ENCODE measurements at places on chromosomes 11 and 22.
A peak's percentile ranks its signal among the peaks of the same experiment; 100 is the strongest.

DNA sequence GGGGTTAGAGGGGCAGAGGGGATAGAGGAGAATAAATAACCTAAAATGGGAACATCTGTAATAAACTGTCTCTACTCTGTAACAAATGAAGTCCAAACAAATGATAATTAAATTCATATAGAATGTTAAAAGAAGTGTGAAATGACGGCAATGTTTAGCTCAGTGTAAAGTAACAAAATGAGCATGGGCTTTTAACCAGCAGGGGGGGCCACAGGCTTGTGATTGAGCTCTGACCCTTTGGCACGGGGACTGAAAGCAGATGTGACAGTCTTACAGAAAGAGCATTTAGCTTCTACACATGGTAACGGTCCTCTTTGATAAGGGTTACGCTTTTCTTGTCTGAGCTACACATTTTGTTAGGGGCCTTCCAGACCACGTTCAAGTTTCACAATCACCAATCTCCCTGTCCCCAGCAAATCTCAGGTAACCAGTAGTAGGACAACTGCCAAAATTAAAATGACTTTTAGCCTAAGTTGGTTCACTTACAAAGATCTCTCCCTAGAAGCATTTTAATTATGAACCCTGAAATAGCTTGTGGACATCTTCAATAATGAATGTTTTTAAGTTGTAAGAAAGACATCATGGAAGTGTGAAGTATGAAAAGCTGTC is 262.5 kb downstream of the DCDC1 start:
- DNase-seq = peak; percentile 91

DNA sequence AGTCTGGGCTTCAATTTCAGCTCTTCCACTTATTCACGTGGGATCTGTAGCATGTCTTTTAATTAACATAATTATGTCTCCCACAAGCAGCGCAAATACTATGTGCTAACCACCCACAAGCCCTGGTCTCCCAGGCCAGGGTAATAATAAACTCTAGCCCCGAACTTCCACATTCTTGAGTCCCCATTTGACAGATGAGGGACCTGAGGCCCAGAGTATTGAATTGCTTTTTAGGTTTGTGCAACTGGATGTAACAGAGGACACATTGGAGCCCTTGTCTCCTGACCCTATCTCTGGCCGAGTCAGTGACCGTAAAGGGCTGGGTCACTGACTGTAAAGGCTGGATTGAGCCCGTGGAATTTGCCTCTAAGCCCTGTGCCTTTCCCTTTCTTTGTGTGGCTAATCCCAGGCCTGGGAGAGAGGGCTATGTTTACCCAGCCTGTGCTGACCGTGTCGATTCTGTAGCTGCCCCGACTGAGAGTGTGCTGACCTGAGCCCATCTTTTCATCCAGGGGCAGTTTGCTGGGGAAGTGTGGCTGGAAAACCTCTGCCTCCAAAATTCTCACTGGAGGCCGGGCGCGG is 3.9 kb downstream of the CRYBB2 start:
- no peak for DNase-seq

- no peak for DNase-seq
These were observed 4.0 kb upstream of the OR56A3 start for GRCh38 chr11:5937868-5938602.

DNA sequence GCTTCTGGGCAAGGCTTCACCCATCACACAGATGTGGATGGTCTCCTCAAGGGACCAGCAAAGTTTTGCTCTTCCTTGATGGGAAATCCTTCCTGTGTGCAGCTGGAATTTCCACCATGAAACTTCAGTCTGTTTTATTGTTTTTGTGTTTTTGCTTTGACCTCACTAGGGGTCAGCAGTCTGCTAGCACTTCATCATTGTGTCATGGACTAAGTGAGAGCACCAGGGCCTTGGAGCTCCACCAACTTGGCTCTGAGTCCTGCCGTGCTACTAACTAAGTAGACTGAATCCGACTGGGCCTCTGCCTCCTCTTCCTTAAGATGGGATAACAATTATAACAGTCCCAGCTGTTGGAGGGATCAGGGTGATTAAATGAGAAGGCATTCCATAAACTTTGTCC is 305.8 kb upstream of the NCAM1 start:
- DNase-seq = peak; percentile 6

DNA sequence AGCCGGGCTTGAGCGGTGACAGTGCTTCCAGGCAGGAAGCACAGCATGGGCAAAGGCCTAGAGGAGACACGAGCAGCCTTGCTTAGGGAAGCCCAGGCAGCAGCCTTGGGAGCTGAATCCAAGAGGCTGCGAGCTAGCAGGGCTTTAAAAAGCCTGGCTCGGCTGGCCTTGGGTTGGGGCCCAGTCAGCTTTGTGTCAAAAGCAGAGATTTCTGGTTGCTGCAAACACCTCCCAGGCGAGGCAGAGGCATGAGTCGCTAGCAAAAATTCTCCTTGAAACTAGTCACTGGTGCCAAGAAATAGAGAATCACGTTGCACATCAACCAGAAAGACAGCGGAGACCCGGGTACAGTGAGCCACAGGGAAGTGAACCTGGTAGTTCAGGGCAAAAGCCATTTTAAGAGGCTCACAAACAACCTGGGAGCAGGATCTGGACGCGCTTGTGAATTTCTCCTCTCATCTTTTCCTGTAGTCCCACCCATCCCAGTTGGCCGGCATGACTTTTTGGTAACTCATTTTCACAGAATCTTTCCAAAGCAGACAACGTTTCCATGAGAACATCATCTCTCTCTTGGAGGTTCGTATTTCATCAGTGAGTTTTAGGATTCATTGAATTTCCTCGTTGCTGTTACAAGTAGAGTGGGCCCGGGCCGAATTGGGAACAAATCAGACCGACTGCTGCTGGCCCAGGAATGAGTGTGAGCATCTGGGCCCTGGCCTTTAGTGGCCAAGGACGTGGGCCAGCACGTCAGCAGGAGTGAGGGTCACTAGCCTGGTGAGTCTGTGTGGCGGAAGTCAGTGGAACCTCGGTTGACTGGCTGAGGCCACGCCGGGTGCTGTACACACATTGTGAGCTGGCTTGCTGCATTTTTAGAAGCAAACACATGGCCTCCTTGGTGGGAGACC is 16.4 kb upstream of the FGF4 start:
- DNase-seq = no peak

DNA sequence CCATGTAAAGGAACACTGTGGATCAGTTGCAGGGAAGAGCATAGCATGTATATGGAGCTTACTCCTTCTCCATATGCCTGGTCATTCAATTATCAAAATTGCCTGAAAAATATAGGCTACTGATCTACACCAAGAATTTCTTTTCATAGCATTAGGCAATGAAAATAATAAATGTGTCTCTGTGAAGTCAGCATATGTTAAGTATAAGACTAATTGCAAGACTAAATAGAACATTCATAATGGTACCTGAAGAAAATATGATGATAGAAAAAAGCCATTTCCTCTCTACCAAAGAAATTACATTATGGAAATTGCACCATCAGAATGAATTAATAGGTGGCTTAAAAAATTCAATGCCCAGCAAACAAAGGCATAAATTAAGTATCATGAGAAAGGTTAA is 584.7 kb downstream of the NELL1 start:
- DNase-seq = no peak

DNA sequence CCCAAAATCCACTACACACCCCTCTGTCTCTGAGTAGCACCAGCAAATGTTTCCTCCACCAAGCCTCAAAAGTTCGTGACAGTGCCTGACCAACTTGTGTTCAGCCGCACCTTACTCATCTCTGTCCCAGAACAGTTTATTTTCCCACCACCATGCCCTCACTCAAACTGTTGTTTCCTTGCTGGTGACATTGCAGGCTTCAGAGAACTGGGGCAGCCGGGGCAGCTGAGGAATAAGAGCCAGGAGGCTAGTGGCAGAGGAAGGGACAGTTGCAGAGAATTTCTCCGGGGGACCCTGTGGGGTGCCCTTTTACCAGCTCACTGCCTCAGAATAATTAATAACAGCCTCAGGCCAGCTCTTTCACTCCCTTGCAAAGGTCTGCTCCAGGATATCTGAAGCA is 709 bp upstream of the KCNE3 start:
- DNase-seq = no peak

DNA sequence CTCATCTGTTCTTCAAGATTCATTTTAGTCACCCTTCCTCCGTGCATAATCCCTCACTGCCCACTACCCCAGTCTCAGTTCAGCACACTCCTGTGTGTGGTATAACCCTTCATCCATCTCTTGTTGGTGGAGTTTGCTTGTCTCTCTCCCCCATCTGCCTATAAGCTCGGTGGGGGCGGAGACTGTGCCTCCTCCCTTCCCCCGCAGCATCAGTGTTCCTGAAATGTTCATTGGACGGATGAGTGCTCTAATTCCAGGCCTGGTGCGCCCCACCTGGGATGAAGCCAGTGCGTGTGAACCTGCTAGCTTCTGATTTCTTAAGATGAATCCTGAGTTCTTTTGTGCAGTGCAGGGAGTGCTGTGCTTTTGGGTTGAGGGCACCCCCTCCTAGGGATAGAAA is 100.0 kb downstream of the GRIK4 start:
- DNase-seq = no peak

DNA sequence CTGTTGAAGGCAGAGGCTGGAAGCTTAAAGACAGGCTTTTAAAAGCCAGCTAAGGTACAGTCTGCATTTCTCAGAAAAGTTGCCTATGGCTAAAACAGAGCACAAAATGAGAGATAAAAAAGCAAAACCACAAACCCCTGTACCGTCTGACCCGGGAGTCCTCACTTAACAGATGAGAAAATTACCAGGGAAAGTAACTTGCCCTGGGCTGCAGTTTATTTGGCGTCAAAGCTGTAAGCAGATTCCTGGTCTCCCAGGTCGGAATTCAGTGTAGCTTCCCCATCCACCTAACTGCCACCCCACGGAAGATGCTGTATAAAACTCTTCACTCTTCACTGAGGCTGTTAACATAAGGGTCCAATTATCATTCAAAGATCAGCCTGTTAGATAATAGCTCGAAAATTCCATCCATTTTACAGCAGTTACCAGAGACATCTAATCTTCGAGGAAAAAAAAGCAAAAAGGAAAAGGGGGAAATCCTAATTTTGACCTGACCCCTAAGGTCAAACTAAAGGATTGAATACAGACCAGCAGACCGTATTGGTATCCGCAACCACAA is 1.5 kb downstream of the TCF20 start:
- DNase-seq = peak; percentile 77

GRCh38 chr11:59224351-59224928 is 11.7 kb upstream of the MPEG1 start:
- no peak for DNase-seq

DNA sequence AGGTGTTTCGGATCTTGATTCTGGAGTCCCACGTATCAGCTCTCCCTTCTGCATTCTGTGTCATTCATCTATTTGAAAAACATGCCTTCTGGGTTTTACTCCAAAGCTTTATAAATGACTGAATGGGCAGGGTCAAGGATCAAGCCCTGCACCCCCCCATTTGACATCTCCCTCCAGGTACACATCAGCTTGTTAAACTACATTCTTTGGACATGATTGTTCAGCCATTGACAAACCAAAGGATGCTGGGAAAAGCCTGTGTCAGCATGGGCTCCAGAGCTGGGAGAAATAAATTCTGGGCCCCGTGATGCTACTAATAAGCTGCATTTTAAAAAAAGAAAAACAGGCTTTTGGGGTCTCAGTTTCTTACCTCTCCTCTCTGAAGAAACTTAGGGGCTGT is 103.7 kb downstream of the DSCAML1 start:
- no peak for DNase-seq

GRCh38 chr11:3162410-3163240 is 2.5 kb downstream of the OSBPL5 start:
- no peak for DNase-seq

DNA sequence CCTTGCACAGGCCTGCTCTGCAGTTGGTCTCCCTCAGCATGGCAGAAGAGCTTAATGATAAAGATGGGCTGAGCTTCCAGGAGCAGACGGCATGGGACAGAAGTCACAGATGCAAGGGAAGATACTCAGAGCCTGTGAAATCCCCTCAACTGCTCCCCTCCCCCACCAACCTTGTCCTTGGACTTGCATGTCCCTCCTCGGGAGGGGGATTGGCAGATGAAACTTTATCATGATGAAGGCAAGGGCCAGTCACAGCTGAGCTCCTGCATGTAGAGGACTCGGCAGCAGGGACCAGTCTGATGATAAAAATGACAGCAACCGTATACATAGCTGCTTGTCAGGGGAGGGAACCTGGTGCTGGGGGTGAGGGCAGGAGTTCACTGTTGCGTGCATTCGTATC is 6.8 kb upstream of the SLC22A8 start:
- peak; percentile 17 for DNase-seq

DNA sequence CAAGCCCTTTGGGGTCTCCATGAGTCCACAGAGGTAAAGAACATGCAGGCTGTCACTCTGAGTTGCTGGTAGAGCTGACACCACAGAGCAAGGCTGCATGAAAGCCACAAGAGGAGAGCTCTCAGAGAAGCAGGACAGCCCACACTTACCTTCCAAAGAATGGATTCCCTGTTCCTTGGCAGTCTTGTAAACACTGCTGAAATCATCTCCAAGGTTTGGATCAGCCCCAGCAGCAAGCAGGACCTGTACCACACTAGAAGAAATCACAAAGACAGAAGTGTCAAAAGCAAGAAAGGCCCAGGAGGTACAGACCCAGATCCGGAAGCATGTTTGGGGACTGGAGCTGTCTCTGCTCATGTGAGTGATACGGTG is 54.2 kb downstream of the CLPB start:
- no peak for DNase-seq

DNA sequence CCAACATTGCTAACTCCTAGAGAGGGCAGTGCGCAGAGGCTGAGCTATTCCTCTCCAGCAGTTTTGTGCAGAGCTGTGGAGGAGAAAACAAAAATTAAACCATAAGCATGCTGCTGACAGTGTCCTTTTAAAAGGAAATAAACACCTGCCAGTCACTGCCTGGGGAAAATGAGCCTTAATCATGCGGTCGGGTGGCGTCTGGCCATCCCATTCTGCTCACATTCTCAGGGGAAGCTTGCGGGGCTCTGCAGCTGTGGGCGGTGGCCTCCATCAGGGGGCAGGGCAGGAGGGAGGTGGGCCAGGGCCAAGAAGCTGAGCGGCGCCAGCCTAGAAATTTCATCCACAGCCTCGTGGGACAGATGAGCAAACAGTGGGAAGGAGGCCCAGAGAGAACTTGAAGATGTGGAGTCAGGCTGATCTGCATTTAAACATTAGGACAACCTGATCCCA is 71.0 kb upstream of the TP53I11 start:
- DNase-seq = no peak

GRCh38 chr11:126181939-126182730 is 29.3 kb downstream of the RPUSD4 start:
- no peak for DNase-seq

DNA sequence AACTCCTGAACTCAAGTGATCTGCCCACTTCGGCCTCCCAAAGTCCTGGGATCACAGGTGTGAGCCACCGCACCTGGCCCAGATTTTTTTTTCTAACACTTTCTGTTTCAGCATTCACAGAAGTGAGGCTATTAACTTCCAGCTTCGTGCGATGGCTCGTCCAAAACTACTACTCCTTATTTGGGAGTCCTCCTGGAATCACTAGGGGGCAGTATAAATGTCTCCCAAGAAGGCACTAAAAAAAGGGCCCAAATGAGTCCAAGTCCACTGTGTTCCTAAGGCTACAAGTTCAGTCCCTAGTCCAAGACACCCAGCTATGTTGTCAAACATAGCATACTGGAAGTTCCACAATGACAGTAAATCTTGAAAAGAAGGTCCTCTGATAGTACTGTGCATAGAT is 63.2 kb upstream of the BIRC3 start:
- DNase-seq = peak; percentile 11
